Activated CD4-positive, alpha-beta memory T cell treated with anti-CD3 and anti-CD28 coated beads for 36 hours (primary cell): ENCODE measurements at places on chromosomes 7 and 10. TPM values are rescaled to one million over a fixed set of nuclear protein-coding genes. Genes with fewer than 3 reads are reported as not detected.

Gene HGF
- not detected for total RNA-seq

Gene ANKRD26
- 6.7 TPM for total RNA-seq

DNA sequence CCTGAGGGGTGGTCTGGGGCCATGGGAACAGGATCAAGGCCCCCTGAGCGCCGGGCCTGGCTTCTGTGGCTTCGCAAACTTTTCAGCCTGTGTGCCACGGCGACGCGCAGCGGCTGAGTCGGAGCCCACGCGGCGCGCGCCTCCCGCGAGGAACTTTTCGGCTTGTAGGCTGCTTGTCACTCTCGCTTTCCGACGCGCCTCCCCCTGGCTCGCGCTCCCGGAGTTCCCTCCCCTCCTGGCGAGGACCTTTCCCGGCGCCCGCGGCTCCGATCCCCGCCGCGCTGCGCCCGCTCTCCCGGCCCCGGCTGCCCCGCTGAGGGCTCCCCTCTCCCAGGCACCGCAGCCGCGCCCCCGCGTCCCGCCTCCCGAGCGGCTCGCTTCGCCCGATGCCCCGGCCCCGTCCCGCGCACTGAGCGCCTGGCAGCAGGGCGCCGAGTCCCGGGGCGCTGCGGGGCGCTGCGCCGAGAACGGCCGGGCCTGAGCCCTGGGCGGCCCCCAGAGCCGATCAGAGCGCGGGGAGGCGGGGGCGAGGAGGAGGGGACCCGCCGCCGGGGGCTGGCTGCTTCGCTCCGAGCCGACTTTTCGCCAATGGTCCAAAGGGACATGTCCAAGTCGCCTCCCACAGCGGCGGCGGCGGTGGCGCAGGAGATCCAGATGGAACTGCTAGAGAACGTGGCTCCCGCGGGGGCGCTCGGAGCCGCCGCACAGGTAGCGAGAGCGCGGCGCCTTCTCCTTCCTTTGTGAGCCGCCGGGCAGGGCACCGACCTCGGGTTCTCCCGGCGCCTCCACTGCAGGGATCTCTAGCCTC lies at the start of gene CACNB2:
Gene CACNB2 (plus strand): TSS at position 276 of the 808 bp plus-strand sequence.
- DNase-seq, result peak; percentile 9

DNA sequence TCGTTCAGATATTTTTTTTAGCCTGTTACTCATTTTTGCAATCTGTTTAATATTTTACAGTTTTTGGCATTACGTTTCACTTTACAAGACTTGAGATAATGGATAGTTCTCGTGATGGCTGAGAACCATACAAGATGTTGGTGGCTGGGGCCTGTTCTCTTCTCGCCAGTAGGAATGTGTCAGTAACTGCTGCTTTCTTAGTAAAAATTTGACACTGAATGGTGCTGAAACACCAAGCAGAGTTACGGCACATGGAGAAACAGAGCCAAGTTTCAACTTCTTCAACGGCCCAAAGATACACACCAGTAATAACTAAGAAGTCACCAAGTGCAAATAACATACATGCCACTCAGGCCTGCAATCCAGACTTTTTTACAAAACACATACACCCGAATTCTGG lies 130.4 kb downstream of the NRP1 start:
- DNase-seq, result no peak

DNA sequence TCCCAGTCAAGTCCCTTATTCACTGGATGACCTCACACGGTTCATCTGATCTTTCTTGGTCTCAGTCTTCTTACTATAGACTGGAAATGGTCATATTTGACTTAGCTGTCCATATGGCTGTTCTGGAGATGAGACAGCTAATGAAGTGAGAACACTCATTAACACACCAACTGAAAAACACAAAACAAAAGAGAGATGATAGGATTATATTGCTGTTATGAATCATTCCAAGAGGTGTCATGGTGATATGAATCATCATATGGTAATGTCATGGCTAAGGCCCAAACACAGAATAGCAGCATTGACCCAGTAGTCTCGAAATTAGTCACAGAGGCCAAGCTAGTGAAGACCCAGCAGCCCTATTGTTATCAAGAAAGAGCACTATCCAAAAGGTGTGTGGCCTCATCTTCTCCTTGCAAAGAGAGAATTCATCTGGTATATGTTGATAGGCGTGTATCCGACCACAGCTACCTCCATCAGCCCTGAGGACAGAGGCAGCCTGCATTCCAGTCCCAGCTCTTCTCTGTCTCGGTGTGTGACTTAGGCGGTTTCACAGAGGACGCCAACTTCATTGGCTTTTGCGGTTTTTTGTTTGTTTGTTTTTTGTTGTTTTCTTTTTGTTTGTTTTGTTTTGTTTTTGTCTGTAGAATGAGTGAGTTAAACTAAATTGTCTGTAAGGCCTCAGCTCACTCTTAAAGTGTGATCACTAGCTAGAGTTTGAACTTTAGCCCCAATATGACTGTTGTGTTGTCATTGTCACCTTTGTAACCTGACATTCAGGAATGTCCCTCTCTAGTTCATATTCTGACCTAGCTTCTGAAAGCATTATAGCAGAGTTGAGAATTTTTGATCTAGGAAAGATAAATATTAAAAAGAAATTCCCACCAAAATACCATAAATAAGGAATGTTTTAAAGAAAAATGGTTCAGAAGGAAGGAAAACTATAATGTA lies 97.4 kb upstream of the PDCD4 start:
- peak; percentile 69 for DNase-seq

GRCh38 chr10:58544135-58544534 lies 31.5 kb downstream of the BICC1 start:
- no peak for DNase-seq
